ENCODE measurements at places on chromosomes 6 and 20. TPM values are rescaled to one million over a fixed set of nuclear protein-coding genes. Genes with fewer than 3 reads are reported as not detected.

AKAP7 gene
- total RNA-seq = 7.3 TPM

DNA sequence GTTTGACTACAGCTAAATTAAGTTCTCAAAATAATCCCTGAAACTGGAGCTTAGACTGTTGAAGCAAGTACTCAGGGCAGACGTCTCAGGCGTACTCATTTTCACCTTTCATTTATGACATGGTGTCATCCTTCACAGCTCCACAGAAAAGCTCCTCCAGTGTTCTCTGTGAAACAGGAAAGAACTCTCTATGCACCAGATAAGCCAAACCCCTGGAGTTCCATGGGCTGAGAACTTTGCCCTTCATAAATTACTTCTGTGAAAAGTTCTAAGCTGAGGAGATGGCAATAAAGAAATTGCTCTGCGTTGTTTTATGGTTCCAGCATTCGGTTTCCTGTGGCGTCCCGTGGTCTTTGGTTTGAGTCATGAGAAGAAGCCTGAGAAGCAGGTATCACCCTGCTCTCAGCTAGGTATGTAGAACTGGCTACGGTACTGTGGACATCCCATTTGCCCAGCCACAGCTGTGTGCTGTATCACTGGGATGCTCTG is 20.2 kb upstream of the RREB1 start:
- no peaks in the 10 kb centered on the region for H3K27me3 ChIP-seq
- H3K4me1 ChIP-seq = peaks cover 25% of the 10 kb centered on the region
- DNase-seq = no peak
- H3K27ac ChIP-seq = peak overlapping the region; percentile 52

ZC3H12D gene
- 0.14 TPM for total RNA-seq

MRAP2 gene
- 1.4 TPM for total RNA-seq

- H3K36me3 ChIP-seq = no peaks in the 10 kb centered on the region
- peaks cover 11% of the 10 kb centered on the region for H3K4me1 ChIP-seq
- H3K4me3 ChIP-seq = no peak overlapping the region
- no peak overlapping the region for H3K27ac ChIP-seq
Observed at GRCh38 chr6:15901141-15902115, 227.5 kb upstream of the MYLIP start.

DNA sequence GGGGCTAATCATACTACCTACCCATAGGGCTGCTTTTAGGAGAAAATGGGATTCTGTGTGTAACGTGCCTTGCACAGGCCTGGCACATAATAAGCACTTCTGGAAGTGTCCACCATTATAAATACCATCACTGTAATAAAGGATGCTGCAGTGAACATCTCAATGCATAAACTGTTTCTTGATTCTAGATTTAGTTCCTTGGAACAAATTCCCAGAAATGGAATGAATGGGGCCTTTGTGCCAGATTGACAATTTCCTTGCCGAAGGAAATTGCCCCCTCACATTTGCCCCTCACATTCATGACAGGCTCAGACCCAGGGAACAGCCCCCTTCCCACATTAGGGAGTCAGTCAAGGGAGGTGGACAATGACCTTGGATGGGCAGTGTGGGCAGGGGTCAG is 29.2 kb downstream of the BPIFB4 start:
- DNase-seq = no peak
- peaks cover 3% of the 10 kb centered on the region for H3K36me3 ChIP-seq

GRCh38 chr6:21999012-21999528 is 297.8 kb downstream of the PRL start:
- no peak for DNase-seq
- no peaks in the 10 kb centered on the region for H3K27me3 ChIP-seq
- no peak overlapping the region for H3K27ac ChIP-seq
- H3K4me3 ChIP-seq = no peak overlapping the region
- no peaks in the 10 kb centered on the region for H3K36me3 ChIP-seq
- peaks cover 42% of the 10 kb centered on the region for H3K4me1 ChIP-seq

ZNF133 gene
- total RNA-seq = 16.1 TPM

HS3ST5 gene
- 0.25 TPM for total RNA-seq

- no peak overlapping the region for H3K4me3 ChIP-seq
- no peak overlapping the region for H3K27ac ChIP-seq
- DNase-seq = no peak
- H3K27me3 ChIP-seq = peaks cover 5% of the 10 kb centered on the region
Observed at GRCh38 chr6:170035901-170036304, 255.0 kb downstream of the DLL1 start.

DNA sequence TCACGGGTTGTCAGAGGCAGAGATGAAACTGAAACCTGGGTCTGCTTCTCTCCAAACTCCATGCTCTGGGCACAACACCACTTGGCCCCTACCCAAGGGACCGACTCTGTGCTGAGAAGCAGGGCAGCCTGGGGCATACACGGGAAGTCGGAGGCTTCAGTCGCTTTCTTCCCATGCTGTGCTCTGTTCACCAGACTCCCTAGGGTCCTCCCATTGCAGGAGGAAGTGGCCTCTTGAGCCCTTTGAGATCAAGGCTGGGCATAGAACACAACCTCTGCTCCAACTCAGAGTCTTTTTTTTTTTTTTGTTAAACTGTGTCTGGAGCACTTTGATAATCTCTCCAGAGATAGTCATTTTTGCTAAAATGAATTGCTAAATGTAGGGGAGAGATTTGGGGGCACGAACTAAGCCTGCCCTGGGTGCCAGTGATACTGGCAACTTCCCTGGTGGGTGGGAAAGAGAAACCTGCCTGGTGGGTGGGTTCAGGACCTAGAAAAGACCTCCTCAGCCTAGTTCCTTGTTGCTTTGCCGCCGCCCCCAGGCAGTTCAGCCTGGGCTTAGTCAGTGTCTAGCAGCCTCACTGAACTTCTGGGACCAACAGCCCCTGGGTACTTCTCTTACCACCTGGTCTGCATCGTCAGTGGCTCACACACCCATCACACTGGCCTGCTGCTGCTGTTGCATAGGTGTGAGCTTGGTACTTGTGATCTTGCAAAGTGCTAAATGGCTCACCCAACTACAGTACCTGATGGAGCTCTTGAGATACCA is 62.0 kb downstream of the PPP1R14C start:
- DNase-seq = no peak
- peaks cover 22% of the 10 kb centered on the region for H3K4me1 ChIP-seq
- no peak overlapping the region for H3K4me3 ChIP-seq
- H3K27me3 ChIP-seq = no peaks in the 10 kb centered on the region
- no peak overlapping the region for H3K27ac ChIP-seq

DNA sequence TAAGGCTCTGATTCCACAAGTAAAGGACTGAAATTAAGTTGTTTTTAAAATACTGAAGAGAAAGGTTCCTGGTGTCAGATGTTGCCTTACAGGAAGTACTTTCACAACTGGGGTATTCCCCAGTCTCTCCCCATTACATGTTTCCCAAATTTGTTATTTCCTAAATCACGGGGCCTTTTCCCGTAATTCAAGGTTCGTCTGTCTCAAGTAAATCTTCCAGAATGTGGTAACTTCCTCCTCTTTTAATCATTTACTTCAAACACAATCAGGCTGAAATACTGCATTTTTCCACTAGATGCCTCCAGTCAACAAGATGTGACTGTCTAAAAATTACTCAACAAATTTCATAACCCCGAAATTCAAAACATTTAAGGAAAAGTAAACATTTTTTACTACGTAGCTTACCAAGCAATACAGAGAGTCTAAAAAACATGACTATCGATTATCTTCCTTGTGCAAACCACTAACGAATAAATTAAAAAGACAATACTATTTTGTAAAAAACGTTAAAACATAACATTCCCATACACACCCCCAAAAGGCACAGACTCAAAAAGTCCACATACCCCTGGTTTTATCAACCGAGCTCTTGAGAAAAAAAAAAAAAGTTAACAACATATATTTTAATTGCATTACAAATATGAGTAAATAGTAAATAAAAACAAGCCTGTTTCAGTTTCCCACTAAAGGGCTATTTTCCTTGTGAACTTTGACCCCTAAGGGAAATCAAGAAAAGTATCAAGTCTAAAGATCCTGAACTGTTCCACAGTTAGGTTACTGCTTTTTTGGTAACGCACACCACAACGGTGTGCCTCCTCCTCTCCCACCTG is 1.7 kb downstream of the SOD2 start:
- DNase-seq = no peak
- peaks cover 29% of the 10 kb centered on the region for H3K4me1 ChIP-seq
- no peaks in the 10 kb centered on the region for H3K27me3 ChIP-seq
- peak overlapping the region; percentile 89 for H3K4me3 ChIP-seq
- H3K27ac ChIP-seq = no peak overlapping the region

KCNQ5 gene
- total RNA-seq = 1.5 TPM

RIPOR3 gene
- total RNA-seq = 0.44 TPM

DNA sequence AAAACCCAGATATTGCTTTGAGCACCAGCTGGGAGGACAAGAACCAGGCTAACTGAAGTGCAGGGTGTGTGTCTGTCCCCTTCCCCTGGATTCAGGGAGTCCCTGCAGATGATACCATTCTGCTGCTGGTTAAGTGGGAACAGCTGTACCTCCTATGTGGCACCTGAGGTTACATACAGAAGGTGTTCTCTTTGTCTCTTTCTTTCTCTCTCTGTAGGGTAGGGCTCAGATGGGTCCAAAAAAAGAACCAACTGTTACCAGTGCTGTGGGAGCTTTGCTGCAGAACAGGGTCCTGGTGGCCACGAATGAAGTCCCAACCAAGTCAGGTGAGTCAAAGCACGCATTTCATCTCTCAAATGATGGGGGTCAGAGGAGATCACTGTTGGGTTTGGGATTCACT is 38.6 kb downstream of the ZC2HC1B start:
- H3K27me3 ChIP-seq = no peaks in the 10 kb centered on the region
- no peak overlapping the region for H3K27ac ChIP-seq
- no peak overlapping the region for H3K4me3 ChIP-seq
- H3K36me3 ChIP-seq = no peaks in the 10 kb centered on the region

DNA sequence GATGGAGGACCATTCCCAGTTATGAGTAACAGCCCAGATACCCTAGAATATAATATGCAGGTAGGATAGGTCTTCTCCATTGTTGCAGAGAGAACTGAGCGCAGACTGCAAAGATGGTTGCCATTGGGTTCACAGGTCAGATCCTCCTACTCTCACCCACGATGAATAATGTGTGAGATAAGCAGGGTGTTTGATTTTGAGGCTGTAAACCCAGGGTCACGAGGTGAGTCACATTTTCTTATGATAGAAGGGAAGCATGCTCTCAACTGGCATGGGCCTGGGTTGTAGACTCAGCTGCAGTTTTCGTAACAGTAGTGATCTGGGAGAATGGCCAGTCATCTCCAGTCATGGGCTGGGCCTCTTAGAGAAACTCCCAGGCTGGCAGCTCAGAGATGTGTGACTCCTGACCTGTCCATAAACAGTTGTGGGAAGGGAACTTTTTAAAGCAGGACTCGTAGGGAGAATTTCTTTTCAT is 74.2 kb downstream of the CD164 start:
- no peak overlapping the region for H3K4me3 ChIP-seq
- no peaks in the 10 kb centered on the region for H3K27me3 ChIP-seq
- no peaks in the 10 kb centered on the region for H3K36me3 ChIP-seq
- H3K4me1 ChIP-seq = peaks cover 5% of the 10 kb centered on the region
- no peak for DNase-seq

GRCh38 chr20:36082315-36082915 is 72.1 kb upstream of the EPB41L1 start:
- H3K27me3 ChIP-seq = peaks cover 1% of the 10 kb centered on the region
- DNase-seq = no peak
- H3K36me3 ChIP-seq = peaks cover 2% of the 10 kb centered on the region

CALHM6 gene
- total RNA-seq = 4.6 TPM

DNA sequence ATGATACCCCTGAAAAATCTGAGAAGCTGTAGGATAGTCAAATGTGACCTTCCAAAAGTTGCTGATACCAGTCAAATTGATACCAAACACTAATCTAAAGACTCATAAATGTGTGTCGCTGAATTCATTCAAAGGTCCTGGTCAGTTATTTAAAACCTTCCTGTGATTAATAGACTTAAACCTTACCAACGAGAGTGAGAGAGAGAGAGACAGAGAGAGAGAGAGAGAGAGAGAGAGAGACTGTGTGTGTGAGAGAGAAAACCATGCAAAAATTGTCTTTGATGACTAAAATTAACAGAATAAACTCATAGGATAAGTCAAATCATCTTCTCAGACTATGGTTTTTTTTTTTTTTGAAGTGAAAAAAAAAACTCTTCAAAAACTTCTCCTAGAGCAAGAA is 370.9 kb upstream of the HS3ST5 start:
- H3K27me3 ChIP-seq = no peaks in the 10 kb centered on the region
- no peak for DNase-seq
- no peak overlapping the region for H3K27ac ChIP-seq
- peaks cover 4% of the 10 kb centered on the region for H3K4me1 ChIP-seq
- H3K36me3 ChIP-seq = no peaks in the 10 kb centered on the region

Measured in neural crest cell (in vitro differentiated cells).